ENCODE measurements at places on chromosomes 16 and 17. TPM values are rescaled to one million over a fixed set of nuclear protein-coding genes. Genes with fewer than 3 reads are reported as not detected.

Gene ITPRIPL2
- total RNA-seq, result 7.3 TPM

Gene PKMYT1
- total RNA-seq, result 57.5 TPM

Gene OTOP2
- total RNA-seq, result not detected

Gene NPIPB2
- not detected for total RNA-seq

Gene FAM20A
- total RNA-seq, result 0.02 TPM

Gene HSD11B2
- 0.30 TPM for total RNA-seq

Gene SCGB1C2
- total RNA-seq, result not detected

Gene KRT28
- total RNA-seq, result not detected

Gene CCDC43
- 26.1 TPM for total RNA-seq

Gene MYADML2
- not detected for total RNA-seq

Gene EVPL
- not detected for total RNA-seq

Gene MYH3
- total RNA-seq, result 0.30 TPM

Gene MATCAP1
- 13.7 TPM for total RNA-seq

Gene CNTNAP1
- 11.8 TPM for total RNA-seq

Gene KRTAP2-1
- not detected for total RNA-seq

Gene SP6
- total RNA-seq, result 1.5 TPM

Gene ABI3
- total RNA-seq, result 0.12 TPM

Gene KCNH6
- total RNA-seq, result not detected

Gene ATP1B2
- total RNA-seq, result 0.10 TPM

Gene MGAT5B
- total RNA-seq, result 6.5 TPM

Gene PLEKHG4
- 2.2 TPM for total RNA-seq

Gene CCL16
- total RNA-seq, result not detected

Gene ZACN
- total RNA-seq, result 0.02 TPM

Gene GPR139
- not detected for total RNA-seq

Gene KRT25
- not detected for total RNA-seq

Gene ADAM11
- total RNA-seq, result 0.12 TPM

Gene TPPP3
- 0.69 TPM for total RNA-seq

Gene RAB26
- 3.8 TPM for total RNA-seq

Gene DHRS7C
- total RNA-seq, result not detected

Data from M059J (cell line).